ENCODE measurements at places on chromosomes 11 and 22. TPM values are rescaled to one million over a fixed set of nuclear protein-coding genes. Genes with fewer than 3 reads are reported as not detected.
A peak's percentile ranks its signal among the peaks of the same experiment; 100 is the strongest.

- H3K4me1 ChIP-seq: peaks cover 13% of the 10 kb centered on the region
- H3K4me3 ChIP-seq: no peak overlapping the region
- H3K27me3 ChIP-seq: no peaks in the 10 kb centered on the region
- no peak for DNase-seq
Measured at GRCh38 chr22:22847241-22847640, 40.4 kb upstream of the IGLL5 start.

Gene MICAL3
- 30.3 TPM for total RNA-seq

- no peak overlapping the region for H3K27ac ChIP-seq
- no peak overlapping the region for H3K4me3 ChIP-seq
- no peak for DNase-seq
- no peaks in the 10 kb centered on the region for H3K27me3 ChIP-seq
- no peaks in the 10 kb centered on the region for H3K4me1 ChIP-seq
Measured at GRCh38 chr22:27238935-27239510, 562.5 kb downstream of the MN1 start.

DNA sequence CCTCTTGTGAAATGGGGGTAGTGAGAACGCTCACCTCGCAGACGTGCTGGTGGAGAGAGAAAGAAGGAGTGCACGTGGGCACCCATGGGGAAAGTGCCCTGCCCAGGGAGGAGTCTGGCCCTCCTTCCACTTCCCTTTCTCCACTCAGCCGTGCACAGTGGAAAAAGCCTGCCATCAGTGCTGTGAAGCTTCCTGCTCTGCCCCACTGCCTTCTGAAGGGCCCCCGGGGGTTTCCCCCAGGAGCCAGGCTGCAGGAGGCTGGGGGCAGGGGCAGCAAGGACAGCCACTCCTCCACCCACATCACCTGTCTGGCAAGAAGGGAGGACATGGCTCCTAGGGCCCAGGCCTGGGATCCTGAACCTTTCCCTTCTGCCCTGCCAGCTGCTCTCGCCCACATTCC is 7.6 kb downstream of the TP53I11 start:
- H3K4me3 ChIP-seq: no peak overlapping the region
- H3K4me1 ChIP-seq: no peaks in the 10 kb centered on the region
- no peak for DNase-seq
- no peak overlapping the region for H3K27ac ChIP-seq
- H3K36me3 ChIP-seq: no peaks in the 10 kb centered on the region
- H3K27me3 ChIP-seq: no peaks in the 10 kb centered on the region

GRCh38 chr11:27452147-27452546 is 20.4 kb downstream of the LGR4 start:
- H3K4me1 ChIP-seq: peaks cover 10% of the 10 kb centered on the region
- DNase-seq: no peak
- H3K27me3 ChIP-seq: no peaks in the 10 kb centered on the region
- no peak overlapping the region for H3K4me3 ChIP-seq
- H3K27ac ChIP-seq: peak overlapping the region; percentile 59
- no peaks in the 10 kb centered on the region for H3K36me3 ChIP-seq

DNA sequence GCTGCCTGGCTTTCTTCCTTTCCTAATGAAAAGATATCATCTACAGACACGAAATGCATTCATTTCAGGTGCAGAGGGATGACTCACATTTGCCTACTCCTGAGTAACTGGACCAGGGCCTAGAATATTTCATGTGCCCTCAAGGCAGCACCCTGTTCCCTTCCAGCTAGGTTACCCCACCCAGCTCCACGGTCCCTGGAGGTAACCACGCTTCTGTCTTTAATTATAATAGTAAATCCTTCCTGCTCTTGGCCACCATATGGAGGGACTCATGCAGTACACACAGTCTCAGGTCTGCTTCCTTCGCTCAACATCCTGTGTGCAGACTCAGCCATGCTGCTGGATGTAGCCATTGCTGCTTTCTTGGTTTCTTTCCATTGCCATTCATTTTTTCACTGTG is 22.3 kb downstream of the DHCR7 start:
- H3K4me3 ChIP-seq: no peak overlapping the region
- no peaks in the 10 kb centered on the region for H3K36me3 ChIP-seq
- no peak overlapping the region for H3K27ac ChIP-seq
- no peaks in the 10 kb centered on the region for H3K4me1 ChIP-seq
- DNase-seq: no peak

DNA sequence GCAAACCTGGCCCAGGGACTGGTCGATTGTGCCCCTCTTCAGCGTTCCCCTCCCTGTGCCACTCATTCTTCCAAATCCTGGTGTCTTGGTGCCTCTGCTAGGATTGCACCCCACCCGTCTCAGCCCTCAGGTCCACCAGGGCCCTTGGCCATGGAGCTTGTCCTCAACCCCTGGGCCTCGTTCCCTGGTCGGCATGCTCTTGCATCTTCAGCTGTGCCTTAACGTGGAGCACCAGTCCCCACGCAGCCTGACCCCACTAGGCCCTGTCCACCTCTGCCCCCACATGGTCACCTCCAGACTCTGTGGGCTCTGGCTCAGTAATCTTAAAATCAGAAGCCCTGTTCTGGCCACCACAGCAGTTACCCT is 61.1 kb downstream of the OSBP2 start:
- H3K27ac ChIP-seq: no peak overlapping the region
- no peaks in the 10 kb centered on the region for H3K36me3 ChIP-seq
- no peaks in the 10 kb centered on the region for H3K27me3 ChIP-seq
- H3K4me1 ChIP-seq: no peaks in the 10 kb centered on the region
- no peak overlapping the region for H3K4me3 ChIP-seq

DNA sequence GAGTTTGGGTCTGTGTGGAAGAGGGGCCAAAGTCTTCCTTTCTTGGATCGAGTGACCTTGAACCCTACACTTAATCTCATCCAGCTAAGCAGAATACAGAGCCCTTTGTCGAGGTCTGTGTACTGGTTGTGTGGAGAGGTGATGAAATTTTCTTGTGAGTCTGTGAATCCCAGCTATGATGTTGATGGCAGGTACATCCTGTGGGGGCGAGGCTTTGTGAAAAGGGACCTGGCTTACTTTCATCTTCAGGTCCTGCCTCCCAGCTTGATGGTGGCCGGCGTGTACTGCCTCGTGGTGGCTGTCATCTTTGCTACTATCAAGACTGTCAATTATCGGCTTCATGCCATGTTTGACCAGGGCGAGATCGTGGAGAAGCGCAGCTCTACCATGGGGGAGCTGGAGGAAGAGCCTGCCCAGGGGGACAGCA is 1.0 kb downstream of the PCNX3 start:
- no peaks in the 10 kb centered on the region for H3K27me3 ChIP-seq
- peak overlapping the region; percentile 83 for H3K27ac ChIP-seq

- H3K4me3 ChIP-seq: peak overlapping the region; percentile 57
- H3K27ac ChIP-seq: peak overlapping the region; percentile 76
- H3K27me3 ChIP-seq: no peaks in the 10 kb centered on the region
Measured at GRCh38 chr11:28107191-28107749, 686 bp downstream of the KIF18A start.

DNA sequence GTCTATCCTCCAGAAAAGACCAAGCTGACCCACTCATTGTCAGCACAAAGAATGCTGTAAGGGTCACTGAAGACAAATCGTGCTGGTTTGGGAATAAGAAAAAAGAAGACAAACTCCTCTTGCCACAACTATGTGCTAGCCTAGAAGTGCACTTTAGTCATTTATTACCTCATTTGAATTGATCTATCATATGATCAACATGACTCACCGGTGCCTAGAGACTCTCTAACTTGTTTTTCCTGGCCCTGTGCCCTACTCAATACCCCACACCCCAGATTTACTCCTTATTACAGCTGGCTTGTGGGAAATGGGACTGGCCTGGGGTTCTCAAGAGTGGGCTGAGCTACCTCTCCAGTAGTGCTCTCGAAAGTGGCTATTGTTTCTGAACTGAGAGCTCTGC is 35.9 kb upstream of the HORMAD2 start:
- H3K4me1 ChIP-seq: no peaks in the 10 kb centered on the region
- peak overlapping the region; percentile 45 for H3K27ac ChIP-seq
- DNase-seq: no peak
- H3K4me3 ChIP-seq: no peak overlapping the region
- H3K27me3 ChIP-seq: no peaks in the 10 kb centered on the region

DNA sequence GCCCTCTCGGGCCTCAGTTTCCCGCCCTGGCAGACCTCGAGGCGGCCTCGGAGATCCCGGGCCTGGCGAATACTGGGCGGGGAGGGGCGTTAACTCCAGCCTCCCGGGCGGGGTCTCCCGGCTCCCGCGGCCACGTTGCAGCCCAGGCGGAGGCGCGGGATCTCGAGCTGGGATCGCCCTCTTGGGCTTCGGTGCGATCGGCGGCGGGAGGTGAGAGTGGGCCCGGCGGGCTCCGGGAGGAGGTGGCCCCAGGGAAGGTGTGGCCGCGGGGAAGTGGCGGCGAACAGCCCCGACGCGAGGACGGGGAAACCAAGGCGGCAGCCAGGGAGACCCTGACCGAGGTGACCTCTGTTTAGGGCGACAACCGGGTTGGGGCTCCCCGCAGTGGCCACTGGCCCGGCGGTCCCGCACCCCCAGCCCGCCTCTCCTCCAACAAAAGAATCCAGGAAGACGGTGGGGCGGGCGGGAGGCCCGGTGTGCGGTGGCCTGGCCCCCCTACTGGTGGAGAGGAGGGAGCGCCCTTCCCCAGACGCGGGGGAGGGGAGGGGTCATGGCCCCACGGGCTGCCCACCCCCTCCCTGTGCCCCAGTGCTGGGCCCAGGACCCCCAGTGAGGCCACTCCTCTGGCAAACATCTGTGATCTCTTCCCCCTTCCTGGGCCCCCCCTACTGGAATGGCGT is at the start of gene PHETA2:
TSS of gene PHETA2 (plus strand) at position 117 of the 680 bp plus-strand sequence. CDS start 3,046 bp downstream, outside the sequence.
- H3K4me1 ChIP-seq: peaks cover 34% of the 10 kb centered on the region
- DNase-seq: peak; percentile 68
- H3K27me3 ChIP-seq: no peaks in the 10 kb centered on the region
- peak within 1 kb of the TSS; percentile 25 for H3K4me3 ChIP-seq
- peak within 1 kb of the TSS; percentile 74 for H3K27ac ChIP-seq
- H3K36me3 ChIP-seq: no peaks in the 10 kb centered on the region

DNA sequence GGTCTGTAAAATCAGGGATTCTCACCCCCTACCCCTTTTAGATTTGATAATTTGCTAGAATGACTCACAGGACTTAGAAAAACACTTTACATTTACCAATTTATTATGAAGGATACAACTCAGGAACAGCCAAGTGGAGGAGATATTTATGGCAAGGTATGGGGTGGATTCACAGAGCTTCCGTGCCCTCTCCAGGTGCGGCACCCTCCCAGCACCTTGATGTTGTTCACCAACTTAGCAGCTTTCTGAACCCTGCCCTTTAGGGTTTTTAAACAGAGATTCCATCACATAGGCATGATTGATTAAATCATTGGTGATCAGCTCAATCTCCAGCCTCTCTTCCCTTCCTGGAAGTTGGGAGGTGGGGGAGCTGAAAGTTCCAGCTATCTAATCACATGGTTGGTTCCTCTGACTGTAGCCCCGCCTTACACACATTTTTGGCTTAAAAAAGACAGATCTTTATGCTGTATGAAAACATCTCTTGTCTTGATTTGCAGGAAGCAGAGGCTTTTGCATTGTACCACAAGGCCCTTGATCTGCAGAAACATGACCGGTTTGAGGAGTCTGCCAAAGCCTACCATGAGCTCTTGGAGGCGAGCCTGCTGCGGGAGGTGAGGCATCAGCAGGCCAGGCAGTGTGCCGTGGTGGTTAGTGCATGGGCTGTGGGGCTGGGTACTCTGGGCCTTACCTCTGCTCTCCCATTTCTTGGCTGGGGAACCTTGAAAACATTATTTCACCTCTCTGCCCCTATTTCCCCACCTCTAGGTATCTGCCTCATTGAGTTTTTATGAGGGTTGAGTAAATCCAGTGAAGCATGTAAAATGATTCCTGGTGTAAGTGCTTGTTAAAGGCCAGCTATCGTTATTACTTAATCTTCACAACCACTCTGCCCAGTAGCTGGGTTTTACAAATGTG is 27.0 kb downstream of the CABIN1 start:
- H3K4me1 ChIP-seq: peaks cover under 1% of the 10 kb centered on the region
- no peaks in the 10 kb centered on the region for H3K27me3 ChIP-seq
- peaks cover 2% of the 10 kb centered on the region for H3K36me3 ChIP-seq
- no peak overlapping the region for H3K4me3 ChIP-seq

GRCh38 chr22:21677606-21678443 is 12.0 kb downstream of the PPIL2 start:
- no peaks in the 10 kb centered on the region for H3K27me3 ChIP-seq
- peaks cover 11% of the 10 kb centered on the region for H3K36me3 ChIP-seq
- peak overlapping the region; percentile 59 for H3K27ac ChIP-seq
- H3K4me3 ChIP-seq: no peak overlapping the region
- H3K4me1 ChIP-seq: peaks cover 10% of the 10 kb centered on the region
- DNase-seq: no peak

Gene ZNF70
- 1.2 TPM for total RNA-seq

Gene BIRC3
- 1.4 TPM for total RNA-seq

Gene EMID1
- 1.8 TPM for total RNA-seq

Gene SUSD2
- total RNA-seq: 0.14 TPM

- no peaks in the 10 kb centered on the region for H3K36me3 ChIP-seq
- no peaks in the 10 kb centered on the region for H3K27me3 ChIP-seq
- H3K4me1 ChIP-seq: no peaks in the 10 kb centered on the region
- H3K4me3 ChIP-seq: no peak overlapping the region
Measured at GRCh38 chr11:28690746-28691145, 582.6 kb downstream of the METTL15 start.

- no peak overlapping the region for H3K4me3 ChIP-seq
- H3K27me3 ChIP-seq: peaks cover 3% of the 10 kb centered on the region
Measured at GRCh38 chr11:128917144-128917724, 25.4 kb downstream of the TP53AIP1 start.

DNA sequence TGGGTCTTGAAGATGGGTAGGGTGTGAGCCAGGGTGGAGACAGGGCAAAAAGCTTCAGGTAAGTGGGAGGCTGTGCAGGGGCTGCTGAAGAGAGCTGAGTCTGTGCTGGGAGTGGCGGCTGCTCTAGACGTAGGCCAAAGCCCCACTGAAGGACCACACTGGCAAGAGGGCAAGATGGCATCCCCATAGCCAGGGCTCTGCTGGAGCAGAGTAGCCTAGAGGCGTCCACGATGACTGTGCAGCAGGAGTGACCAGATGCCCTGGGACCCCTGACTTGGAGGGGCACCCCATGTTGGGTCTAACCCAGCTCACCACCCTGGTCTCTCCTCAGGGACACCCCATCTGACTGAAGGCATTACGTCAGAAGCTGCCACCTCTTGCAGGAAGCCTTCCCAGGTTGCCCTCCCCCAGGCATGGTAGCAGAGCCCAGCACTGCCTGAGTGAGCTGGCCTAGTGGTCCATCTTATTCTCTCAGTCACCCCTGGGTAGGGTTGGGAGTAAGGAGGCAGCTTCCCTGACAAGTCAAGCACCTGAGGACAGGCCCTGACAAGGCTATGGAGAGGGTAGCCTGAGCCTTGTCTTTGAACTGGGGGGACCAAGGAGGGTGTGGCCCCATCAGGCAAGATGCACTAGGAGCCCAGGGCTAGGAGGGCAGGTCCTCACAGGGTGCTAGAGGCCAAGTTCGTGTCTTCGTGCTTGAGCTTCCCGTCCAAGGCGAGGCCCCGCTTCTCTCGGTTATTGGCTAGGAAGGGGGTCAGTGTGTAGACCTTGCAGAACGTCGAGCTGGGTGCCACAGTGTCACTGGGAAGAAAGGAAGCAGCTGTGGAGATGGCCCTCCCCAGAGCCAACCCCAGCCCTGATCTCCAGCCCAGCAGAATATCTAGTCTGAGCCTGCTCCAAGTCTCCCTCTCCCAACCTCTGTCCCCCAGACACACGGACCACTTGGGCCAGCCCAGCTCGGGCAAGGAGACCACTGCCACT is 33.1 kb downstream of the TPBGL start:
- H3K4me3 ChIP-seq: no peak overlapping the region
- DNase-seq: peak; percentile 28
- H3K27ac ChIP-seq: no peak overlapping the region
- no peaks in the 10 kb centered on the region for H3K36me3 ChIP-seq
- no peaks in the 10 kb centered on the region for H3K27me3 ChIP-seq

Measured in liver (tissue), 10 donors.